Activated naive CD8-positive, alpha-beta T cell treated with anti-CD3 and anti-CD28 coated beads, Interleukin-2, amount 10 ng/mL, durations not matched to agents 7 days and 5 days (primary cell): ENCODE measurements at places on chromosomes 6 and 20.

GRCh38 chr6:43269273-43270007 is 26.2 kb downstream of the TTBK1 start:
- peak; percentile 55 for DNase-seq
- peaks cover 44% of the 10 kb centered on the region for H3K27me3 ChIP-seq
- peak overlapping the region; percentile 23 for H3K27ac ChIP-seq
- peaks cover 5% of the 10 kb centered on the region for H3K4me1 ChIP-seq
- H3K4me3 ChIP-seq = peak overlapping the region; percentile 66

DNA sequence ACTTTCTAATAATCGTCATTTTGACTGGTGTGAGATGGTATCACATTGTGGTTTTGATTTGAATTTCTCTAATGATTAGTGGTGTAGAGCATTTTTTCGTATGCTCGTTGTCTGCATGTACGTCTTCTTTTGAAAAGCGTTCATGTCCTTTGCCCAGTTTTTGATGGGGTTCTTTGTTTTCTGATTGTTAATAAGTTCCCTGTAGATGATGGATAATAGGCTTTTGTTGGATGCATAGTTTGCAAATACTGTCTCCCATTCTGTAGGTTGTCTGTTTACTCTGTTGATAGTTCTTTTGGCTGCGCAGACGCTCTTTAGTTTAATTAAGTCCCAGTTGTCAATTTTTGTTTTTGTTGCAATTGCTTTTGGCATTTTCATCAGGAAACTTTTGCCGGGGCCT is 32.3 kb upstream of the XRN2 start:
- no peak overlapping the region for H3K4me3 ChIP-seq
- no peaks in the 10 kb centered on the region for H3K36me3 ChIP-seq
- peaks cover 4% of the 10 kb centered on the region for H3K27me3 ChIP-seq
- DNase-seq = no peak
- H3K27ac ChIP-seq = no peak overlapping the region

DNA sequence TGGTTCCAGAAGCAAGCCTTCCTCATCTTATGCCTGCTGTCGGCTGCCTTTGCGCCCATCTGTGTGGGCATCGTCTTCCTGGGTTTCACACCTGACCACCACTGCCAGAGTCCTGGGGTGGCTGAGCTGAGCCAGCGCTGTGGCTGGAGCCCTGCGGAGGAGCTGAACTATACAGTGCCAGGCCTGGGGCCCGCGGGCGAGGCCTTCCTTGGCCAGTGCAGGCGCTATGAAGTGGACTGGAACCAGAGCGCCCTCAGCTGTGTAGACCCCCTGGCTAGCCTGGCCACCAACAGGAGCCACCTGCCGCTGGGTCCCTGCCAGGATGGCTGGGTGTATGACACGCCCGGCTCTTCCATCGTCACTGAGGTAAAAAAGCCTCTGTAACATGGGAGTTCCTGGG is 366 bp downstream of the SLC22A1 start:
- H3K27me3 ChIP-seq = no peaks in the 10 kb centered on the region
- no peaks in the 10 kb centered on the region for H3K4me1 ChIP-seq
- H3K36me3 ChIP-seq = peaks cover 5% of the 10 kb centered on the region
- no peak for DNase-seq
- H3K4me3 ChIP-seq = no peak overlapping the region
- H3K27ac ChIP-seq = no peak overlapping the region

- H3K27me3 ChIP-seq = no peaks in the 10 kb centered on the region
- H3K4me1 ChIP-seq = peaks cover 11% of the 10 kb centered on the region
- H3K27ac ChIP-seq = no peak overlapping the region
- no peaks in the 10 kb centered on the region for H3K36me3 ChIP-seq
- peak; percentile 17 for DNase-seq
- no peak overlapping the region for H3K4me3 ChIP-seq
Measured at GRCh38 chr20:57662456-57663240, 42.4 kb upstream of the ZBP1 start.

DNA sequence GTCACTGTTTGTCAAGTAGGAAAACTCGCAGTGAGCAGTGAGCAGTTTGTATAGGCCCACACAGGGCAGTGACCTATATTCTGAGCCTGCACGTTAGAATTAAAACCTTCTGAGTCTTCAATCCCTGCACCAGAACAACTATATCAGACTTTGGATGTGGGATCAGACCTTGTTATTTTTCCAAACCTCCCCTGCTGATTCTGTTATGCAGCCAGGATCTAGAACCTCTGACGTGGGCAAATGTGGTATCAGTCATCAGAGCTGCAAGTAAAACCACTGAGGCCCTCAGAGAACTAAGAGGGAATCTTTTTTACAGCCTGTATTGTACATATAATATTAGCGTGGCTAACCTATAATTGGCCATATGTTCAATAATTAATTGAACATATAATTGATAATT is 32.0 kb upstream of the AKAP7 start:
- H3K4me3 ChIP-seq = no peak overlapping the region
- DNase-seq = no peak
- no peak overlapping the region for H3K27ac ChIP-seq
- no peaks in the 10 kb centered on the region for H3K4me1 ChIP-seq
